ENCODE measurements at places on chromosomes 6 and 20. TPM values are rescaled to one million over a fixed set of nuclear protein-coding genes. Genes with fewer than 3 reads are reported as not detected.

DNA sequence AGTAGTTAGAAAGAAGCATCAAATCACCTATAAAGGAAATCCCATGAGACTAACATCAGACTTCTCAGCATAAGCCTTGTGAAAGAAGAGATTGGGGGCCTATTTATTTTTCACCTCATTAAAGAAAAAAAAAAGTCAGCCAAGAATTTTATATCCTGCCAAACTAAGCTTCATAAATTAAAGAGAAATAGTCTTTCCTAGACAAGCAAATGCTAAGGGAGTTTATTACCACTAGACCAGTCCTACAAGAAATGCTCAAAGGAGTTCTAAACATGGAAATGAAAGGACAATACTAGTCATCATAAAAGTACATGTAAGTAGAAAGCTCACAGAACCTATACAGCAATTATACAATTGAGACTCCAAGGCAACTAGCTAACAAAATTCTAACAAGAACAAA lies 96.5 kb upstream of the OLIG3 start:
- no peak for DNase-seq

GRCh38 chr6:156725712-156726111 lies 51.5 kb upstream of the ARID1B start:
- no peak for DNase-seq

GRCh38 chr20:3658716-3659491 lies 4.3 kb downstream of the GFRA4 start:
- peak; percentile 31 for DNase-seq

DNA sequence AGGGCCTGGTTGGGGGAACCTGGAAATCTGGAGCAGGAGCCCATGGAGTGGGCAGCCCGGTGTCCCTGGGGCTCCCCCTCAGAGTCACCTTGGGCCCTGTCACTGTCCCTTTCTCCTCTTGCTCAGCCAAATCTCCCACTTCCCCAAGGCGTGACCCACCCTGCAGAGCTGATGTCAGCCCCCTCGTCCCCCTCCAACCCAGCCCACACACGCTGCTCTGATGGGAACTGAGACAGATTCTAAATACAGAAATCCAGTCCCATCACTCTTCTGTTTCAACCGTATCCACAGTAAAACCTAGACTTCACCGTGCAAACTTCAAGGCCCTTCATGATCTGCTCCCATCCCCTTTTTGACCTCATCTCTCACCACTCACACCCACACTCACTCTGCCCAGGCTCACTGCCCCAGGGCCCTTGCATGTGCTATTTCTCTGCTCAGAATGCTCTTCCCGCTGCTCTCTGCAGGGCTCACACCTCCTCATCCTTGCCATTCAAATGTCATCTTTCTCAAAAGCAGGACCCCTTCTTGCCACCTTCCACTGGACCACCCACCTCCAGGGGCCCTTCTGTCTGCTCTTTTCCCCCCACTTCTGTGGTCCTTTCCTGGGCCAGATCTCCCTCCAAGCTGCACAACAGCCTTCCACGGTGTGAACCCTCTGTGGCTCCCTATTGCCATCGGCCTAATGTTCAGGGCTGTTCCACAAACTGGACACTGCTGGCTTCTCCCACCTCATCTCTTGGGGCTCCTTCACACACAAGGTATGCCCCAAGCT lies 16.6 kb downstream of the TGM2 start:
- no peak for DNase-seq

GRCh38 chr6:166286839-166287271 lies 21.3 kb downstream of the PRR18 start:
- no peak for DNase-seq

- no peak for DNase-seq
Observed at GRCh38 chr20:36218380-36219064, 17.8 kb upstream of the AAR2 start.

DNA sequence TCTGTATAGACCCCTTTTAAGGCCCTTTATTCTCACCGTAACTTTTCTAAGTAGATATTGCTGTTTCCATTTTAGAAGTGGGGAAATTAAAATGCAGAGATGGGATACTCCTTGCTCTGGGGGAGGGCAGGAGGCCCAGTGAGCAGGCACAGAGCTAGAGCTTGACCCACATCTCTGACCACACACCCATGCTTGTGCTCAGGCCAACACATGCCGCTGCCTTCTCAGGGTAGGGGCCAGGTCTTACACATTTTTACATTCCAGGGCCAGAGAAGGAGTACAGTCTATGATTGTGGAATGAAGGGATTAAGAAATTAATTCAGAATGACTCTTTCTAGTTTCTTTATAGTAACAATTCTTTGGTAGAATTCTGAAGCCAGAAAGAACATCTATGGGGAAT lies 104.8 kb downstream of the SOBP start:
- no peak for DNase-seq

DNA sequence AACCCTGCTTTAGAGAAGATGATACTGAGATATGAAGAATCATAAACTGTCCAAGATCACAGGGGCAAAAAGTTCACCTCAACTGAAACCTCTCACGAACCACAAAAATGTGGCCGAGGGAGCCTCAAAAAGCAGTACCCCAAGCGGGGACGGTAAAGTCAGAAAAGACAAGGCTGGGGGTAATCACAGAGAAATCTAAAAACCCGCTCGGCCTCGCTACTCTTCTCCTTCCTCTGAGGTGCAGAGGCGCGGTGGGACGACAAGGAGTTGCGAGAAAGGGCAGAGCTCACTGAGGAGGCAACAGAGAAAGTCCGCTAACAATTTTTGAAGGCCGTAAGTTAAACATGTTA lies 356 bp upstream of the IRAK1BP1 start:
- no peak for DNase-seq

- no peak for DNase-seq
Observed at GRCh38 chr6:32459781-32460424, 20.2 kb downstream of the HLA-DRA start.

The ARMH2 gene
- not detected for total RNA-seq

The ENPP5 gene
- total RNA-seq = 0.21 TPM

The TMEM30A gene
- 228 TPM for total RNA-seq

Data from activated naive CD4-positive, alpha-beta T cell treated with anti-CD3 and anti-CD28 coated beads, Interleukin-2, amount 50 U/mL, for 72 hours (primary cell).